ENCODE measurements at places on chromosomes 2 and 18.

DNA sequence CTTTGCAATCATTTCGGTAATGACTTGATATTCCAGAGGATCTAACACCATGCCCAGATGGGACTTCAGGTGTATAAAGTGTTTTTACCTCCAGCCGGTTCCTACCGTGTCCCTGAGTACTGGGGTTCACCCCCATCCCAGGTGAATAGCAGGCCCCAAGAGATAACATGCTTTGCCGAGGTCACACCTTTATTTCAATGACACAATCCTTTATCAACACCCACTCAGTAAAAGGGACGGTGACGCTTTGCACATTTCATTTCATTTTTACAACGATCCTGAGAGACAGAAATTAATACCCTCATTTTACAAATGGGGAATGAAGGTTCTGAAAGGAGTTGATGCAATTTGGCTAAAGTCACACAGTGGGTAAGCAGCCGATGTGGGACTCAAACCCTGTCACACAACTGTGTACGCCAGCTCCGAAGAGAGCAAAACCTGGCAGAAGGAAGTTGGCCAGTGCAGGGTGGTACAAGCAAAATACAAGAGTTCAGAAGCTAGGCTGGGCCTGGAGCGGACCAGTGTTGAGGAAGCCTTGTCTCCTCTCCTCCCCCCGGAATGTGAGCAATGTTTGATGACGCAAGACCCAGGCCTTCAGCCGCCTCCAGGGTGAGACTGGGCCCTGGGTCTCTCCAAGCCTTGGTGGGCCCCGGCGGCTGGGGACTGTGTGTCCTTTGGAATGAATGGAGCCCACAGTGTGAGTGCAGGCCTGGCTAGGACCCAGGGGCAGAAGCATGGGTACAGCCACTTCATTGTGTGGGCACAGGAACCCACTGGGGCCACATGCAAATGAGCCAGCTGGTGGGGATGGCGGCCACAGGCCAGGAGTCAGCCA, 139.6 kb upstream of the MYCN start:
- no peak for DNase-seq

DNA sequence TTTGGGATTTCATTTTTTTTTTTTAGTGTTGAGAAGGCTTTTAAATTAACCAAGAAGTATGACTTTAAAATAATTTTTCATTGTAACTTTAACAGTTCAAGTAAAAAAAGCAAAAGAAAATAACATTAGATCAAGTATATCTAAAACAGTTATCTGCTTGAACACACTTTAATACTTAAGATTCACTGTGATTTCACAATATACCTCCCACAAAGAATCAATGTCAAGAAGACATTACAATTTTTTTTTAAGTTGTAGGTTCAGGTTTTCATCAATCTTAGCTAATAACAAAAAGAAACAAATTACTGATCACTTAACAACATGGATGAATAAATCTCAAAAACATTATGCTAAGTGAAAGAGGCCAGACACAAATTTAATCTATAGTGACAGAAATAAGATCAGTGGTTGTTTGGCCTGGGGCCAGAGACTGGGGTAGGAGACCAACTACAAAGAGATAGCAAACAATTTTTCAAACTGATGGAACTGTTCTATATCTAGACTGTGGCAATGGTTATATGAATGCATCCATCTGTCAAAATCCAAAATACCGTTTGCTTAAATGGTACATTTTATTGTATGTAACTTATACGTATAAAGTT, 74.8 kb upstream of the FRZB start:
- DNase-seq: no peak

GRCh38 chr2:104793966-104794365, 59.9 kb upstream of the POU3F3 start:
- DNase-seq: no peak

GRCh38 chr2:20928617-20929016, 105.7 kb upstream of the LDAH start:
- DNase-seq: no peak

- DNase-seq: no peak
Measured at GRCh38 chr2:232053777-232054176, 92.3 kb downstream of the DIS3L2 start.

DNA sequence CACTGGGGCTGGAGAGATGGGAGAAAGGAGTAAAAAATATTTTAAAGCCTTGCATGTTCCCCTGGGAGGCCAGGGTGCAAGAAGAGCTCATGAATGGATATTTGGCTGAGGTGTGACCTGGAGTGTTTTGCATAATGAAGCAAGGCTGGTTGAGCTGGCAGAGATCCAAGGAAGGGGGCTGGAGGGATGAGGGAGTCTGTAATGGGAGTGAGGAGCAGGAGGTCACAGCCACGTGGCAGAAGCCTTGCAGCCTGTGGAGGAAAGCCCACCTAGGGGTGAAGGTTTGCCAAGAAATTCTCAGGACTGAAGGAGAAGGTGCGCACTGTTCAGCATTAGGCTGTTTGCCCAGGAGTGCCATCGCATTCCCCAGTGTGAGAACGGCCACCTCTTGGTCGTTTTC, 40.3 kb upstream of the ATP8B1 start:
- DNase-seq: no peak

DNA sequence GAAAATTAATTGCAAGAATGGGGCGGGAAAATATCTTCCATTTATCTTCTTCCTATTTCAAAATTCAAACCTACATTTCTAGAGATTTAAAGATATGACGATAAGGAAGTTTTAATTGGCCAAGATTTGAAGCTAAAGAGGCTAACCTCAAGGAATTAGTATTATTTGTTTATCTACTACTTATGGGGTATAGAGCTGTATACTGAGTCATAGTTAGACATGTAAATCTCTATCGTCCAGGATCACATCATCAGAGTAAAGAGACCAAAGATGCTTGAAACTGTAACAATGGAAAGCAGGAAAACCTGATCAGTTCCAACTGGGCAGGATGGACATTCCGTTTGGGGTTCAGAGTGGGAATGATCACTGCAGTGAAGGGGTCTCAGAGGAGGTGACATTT, 95.2 kb upstream of the KLF7 start:
- no peak for DNase-seq

GRCh38 chr18:9571546-9571945, 42.8 kb downstream of the PPP4R1 start:
- DNase-seq: no peak

GRCh38 chr2:215366440-215367032, 54.7 kb downstream of the ATIC start:
- DNase-seq: no peak

DNA sequence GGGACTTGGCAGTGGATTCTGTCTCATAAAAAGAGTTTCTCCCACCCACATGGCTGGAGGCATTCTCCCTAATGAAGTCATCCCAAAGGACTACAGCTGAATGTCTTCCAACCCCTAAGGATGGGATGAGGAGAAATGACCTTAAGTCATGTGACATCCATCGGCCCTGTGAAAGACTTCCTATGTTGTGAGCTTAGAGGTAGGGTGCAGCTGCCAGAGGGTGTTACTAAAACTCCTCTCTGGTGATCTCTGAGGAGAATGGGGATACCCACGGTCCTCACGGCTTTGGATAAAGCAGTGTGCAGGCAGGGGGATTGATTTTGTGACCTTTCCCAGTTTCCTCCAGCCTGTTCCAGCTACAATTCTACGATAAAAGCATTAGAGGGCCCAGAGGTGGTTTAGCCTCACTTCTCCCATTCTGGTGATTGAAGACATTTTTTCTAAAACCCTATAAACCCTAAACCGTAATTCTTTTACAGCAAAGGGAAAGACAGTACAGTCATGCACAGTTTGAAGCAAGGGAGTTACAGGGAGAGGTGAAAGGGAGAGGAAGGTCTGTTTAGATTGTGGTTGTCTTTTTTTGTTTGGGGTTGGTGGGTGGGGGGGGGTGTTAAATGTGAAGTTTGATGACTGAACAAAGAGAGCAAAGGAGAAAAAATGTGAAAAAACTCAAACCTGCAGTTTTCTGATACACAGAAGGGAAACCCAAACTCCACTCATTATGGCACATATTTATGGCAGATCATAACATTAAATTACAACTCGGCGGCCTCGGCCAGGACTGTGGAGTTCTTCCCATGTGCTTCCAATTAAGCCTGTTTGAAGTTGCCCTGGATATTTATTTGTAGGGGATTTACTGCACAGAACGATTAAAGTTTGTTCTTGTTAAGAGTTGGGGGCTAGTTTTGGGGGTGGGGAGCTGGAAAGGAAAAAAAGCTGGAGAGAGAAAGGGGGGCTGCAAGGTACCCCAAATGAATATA, 26.6 kb upstream of the SLC14A2 start:
- no peak for DNase-seq

- DNase-seq: no peak
Measured at GRCh38 chr18:62847081-62847480, 131.7 kb downstream of the PHLPP1 start.

GRCh38 chr18:32772581-32773381, at the start of gene KLHL14:
KLHL14 (minus strand) TSS chr18:32773023; CDS start chr18:32770591, 2,432 bp downstream.
- no peak for DNase-seq

DNA sequence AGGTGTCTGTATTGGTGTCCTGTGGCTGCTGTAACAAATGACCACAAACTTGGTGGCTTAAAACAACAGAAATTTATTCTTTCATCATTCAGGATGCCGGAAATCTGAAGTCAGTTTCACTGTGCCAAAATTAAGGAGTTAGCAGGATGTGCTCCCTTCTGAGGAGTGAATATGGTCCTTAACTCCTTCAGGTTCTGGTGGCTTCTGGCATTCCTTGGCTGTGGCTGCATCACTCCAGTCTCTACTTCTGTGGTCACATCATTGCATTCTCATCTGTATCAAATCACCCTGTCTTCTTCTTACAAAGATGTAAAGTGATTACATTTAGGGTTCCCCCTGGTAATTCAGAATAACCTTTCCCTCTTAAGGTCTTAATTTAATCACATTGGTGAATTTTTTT, 12.6 kb downstream of the GPD2 start:
- DNase-seq: no peak

DNA sequence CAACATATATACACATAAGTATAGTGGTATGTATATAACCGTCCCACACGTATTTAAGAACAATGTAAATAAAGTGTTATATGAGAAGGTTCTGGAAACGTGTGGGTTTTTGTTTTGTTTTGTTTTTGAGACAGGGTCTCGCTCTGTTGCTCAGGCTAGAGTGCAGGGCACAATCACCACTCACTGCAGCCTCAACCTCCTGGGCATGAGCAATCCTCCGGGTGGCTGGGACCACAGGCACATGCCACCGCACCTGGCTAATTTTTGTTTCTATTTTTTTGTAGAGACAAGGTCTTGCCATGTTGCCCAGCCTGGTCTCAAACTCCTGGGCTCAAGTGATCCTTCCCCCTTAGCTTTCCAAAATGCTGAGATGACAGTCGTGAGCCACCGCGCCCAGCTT, 6.2 kb downstream of the ADAM17 start:
- no peak for DNase-seq

DNA sequence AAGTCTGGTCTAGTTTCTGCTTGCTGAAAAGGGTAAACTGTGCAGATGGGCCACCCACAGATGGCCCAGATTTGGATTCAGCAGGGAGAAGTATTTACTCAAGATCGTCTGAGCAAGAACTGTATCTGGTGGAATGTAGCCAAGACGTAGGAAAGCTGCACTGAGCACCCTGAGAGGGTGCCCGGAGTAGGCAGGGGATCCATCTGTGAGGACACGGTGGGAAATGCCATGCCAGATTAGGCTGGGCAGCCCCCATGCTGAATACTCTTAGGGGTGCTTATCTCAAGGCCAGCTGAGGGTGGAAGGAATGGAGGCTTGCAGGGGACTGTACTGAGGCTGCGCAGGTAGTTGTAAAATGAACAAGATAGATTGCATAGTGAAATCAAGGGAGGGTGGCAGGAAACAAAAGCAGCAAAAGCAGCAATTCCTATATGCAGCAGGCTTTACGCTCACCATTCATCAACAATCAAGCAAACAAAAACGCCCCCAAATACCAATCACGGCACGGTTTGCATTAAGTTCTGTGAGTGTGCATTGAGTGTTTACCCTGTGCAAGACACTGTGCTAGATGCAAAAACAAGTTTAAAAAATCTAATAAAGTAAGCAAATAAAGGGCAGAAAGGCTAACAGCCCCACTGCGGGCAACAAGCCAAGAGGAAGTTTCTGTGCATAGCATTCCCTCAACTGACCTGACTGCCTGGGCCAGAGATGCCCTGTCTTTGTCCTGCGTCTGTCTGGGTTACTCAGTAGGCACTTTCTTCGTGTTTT, 32.2 kb upstream of the LPIN2 start:
- DNase-seq: no peak

DNA sequence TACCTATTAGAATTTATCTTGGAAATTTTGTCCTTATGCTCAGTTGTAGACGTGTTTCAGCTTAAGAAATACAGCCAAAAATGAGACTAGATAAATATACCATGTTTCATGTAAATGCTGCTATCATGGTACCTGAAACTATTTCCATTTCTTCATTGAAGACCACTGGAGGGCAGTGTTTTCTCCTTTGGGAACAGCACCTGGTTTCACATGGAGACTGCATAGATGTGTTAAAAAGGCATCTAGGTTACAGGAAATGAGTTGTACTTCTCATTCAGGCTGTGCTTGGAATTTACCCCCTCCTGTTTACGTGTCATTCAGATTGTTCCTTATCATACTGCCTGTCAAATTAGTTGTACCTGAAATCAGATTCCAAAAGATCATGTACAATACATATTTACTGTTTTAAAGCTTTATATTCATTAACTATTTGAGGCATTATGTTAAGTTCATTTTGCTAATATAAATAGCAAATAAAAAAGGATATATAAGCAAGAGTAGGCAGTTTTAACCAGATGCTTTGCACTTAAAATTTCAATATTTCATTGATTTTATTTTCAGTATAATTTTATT, 57.3 kb upstream of the PSMD14 start:
- no peak for DNase-seq

GRCh38 chr2:82198809-82199492, 1894.4 kb upstream of the LRRTM1 start:
- no peak for DNase-seq

GRCh38 chr18:25262920-25263319, 89.0 kb downstream of the ZNF521 start:
- DNase-seq: no peak

- no peak for DNase-seq
Measured at GRCh38 chr2:145415151-145415550, 895.2 kb upstream of the ZEB2 start.

GRCh38 chr2:8229546-8229986, 452.3 kb upstream of the ID2 start:
- DNase-seq: no peak

- DNase-seq: no peak
Measured at GRCh38 chr18:23243816-23244215, 108.5 kb downstream of the CABLES1 start.

GRCh38 chr2:46296216-46296839, 879 bp upstream of the EPAS1 start:
- DNase-seq: no peak

GRCh38 chr2:44455877-44456276, 94.1 kb downstream of the CAMKMT start:
- DNase-seq: no peak

DNA sequence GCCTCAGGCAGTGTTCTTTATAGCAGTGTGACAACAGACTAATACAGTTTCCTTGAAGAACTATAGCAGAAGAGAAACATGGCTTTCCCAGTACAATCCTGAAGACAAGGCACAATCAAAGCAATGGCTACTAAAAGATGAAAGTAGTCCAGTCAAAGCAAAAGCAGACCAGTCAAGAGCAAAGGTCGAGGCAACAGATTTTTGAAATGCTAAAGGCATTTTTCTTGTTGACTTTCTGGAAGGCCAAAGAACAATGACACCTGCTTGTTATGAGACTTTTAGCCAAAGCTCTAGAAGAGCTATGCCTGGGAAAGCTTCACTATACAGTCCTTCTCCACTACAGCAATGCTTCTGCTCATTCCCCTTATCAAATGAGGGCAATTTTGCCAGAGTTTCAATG, 269.9 kb downstream of the EXOC6B start:
- DNase-seq: no peak
